ENCODE measurements at places on chromosomes 12 and 14. TPM values are rescaled to one million over a fixed set of nuclear protein-coding genes. Genes with fewer than 3 reads are reported as not detected.

- H3K27ac ChIP-seq = no peak overlapping the region
- DNase-seq = no peak
- H3K27me3 ChIP-seq = no peaks in the 10 kb centered on the region
- H3K4me1 ChIP-seq = peaks cover 26% of the 10 kb centered on the region
These were observed 108.6 kb downstream of the FOXN3 start for GRCh38 chr14:89308232-89308959.

- H3K4me3 ChIP-seq = no peak overlapping the region
- H3K36me3 ChIP-seq = peaks cover 5% of the 10 kb centered on the region
- H3K4me1 ChIP-seq = no peaks in the 10 kb centered on the region
- no peaks in the 10 kb centered on the region for H3K27me3 ChIP-seq
- no peak for DNase-seq
These were observed 13.4 kb downstream of the GABARAPL1 start for GRCh38 chr12:10226086-10226485.

The CEP170B gene
- 42.3 TPM for total RNA-seq

DNA sequence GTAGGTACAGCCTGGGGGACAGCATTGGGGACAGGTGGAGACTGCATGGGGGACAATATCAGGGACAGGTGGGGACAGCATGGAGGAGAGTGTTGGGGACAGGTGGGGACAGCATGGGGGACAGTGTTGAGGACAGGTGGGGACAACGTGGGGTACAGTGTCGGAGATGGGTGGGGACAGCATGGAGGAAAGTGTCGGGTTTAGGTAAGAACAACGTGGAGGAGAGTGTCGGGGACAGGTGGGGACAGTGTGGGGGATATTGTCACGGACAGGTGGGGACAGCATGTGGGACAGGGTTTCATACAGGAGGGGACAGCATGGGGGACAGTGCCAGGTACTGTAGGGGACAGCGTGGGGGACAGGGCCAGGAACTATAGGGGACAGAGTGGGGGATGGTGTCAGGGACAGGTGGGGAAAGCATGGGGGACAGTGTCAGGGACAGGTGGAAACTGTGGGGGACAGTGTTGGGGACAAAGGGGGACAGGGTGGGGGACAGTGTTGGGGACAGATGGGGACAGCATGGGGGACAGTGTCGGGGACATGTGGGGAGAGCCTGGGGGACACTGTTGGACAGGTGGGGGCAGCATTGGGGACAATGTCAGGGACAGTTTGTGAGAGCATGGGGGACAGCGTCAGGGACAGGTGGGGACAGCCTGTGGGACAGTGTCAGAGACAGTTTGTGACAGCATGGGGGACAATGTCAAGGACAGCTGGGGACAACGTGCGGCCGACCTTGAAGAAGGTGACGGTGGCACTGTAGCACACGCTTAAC is 213.1 kb downstream of the TMEM121 start:
- H3K4me1 ChIP-seq = no peaks in the 10 kb centered on the region
- H3K4me3 ChIP-seq = no peak overlapping the region
- no peak for DNase-seq
- H3K27ac ChIP-seq = no peak overlapping the region
- H3K36me3 ChIP-seq = no peaks in the 10 kb centered on the region
- no peaks in the 10 kb centered on the region for H3K27me3 ChIP-seq

DNA sequence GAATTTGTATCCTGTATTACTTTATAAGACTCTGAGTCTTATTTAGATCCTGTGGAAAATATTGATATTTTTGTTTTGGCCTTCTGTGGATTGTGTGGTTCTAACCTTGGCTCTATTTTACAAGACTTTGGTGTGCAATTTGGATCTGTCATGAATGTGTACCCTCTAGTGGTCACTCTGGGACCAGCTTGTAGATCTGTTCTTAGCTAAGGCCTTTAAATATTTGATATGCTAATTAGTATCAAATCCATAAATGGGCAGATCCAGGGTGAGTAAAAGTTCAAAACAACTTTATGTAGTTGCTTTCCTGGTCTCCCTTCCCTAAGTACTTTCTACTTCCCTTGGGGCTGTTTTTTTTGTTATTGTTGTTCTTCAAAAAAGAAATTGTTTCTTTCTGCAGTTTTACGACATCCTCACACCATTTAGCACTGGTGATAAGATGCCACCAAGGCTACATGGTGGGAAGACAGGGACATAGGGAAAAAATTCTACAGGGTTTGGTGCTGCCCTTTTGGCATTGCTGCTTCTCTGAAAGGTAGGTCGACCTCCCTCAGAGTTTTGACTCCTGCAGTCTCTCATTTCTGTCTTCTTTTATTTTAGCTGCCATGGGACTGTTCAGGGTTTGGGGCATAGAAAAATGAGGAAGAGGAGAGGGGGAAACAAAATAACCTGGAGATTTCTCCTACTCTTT is 238.5 kb downstream of the GPHN start:
- H3K27ac ChIP-seq = no peak overlapping the region
- peak; percentile 15 for DNase-seq
- H3K36me3 ChIP-seq = no peaks in the 10 kb centered on the region
- no peaks in the 10 kb centered on the region for H3K4me1 ChIP-seq
- H3K4me3 ChIP-seq = no peak overlapping the region
- H3K27me3 ChIP-seq = no peaks in the 10 kb centered on the region

- H3K4me3 ChIP-seq = no peak overlapping the region
- no peak overlapping the region for H3K27ac ChIP-seq
- no peaks in the 10 kb centered on the region for H3K4me1 ChIP-seq
- H3K27me3 ChIP-seq = no peaks in the 10 kb centered on the region
These were observed 14.4 kb downstream of the NIN start for GRCh38 chr14:50816395-50817047.

DNA sequence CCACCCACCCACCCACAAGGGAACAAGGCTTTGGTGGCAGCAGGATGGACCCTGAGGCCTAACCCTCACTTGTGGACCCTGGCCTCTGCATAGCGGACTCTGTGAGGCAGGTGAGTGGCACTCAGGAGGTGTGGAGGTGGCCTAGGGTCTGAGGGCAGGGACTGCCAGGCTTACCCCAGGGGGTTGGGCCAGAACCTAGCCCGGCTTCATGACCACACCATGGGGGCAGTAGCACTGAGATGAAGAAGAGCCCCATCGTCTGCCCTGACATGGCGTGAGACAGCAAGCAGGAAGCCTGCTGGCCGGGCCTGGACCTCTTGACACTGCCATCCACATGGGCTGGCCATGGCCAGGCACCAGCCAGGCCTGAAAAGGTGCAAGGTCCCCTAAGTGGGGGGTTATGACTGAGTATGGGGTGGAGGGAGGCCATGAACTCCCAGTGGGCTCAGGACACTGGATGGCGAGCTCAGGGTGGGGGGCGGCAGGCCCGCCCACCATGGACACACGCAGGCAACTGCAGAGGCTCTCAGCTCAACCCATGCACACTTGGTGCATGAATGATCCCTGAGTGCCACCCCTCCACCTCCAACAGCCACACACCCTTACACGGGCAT is 29.3 kb downstream of the JAG2 start:
- H3K27me3 ChIP-seq = no peaks in the 10 kb centered on the region
- no peak overlapping the region for H3K4me3 ChIP-seq
- H3K36me3 ChIP-seq = peaks cover 33% of the 10 kb centered on the region
- peak; percentile 20 for DNase-seq
- no peaks in the 10 kb centered on the region for H3K4me1 ChIP-seq

- no peak overlapping the region for H3K4me3 ChIP-seq
- H3K27ac ChIP-seq = no peak overlapping the region
- H3K36me3 ChIP-seq = no peaks in the 10 kb centered on the region
- H3K27me3 ChIP-seq = no peaks in the 10 kb centered on the region
These were observed 35.0 kb downstream of the ITPR2 start for GRCh38 chr12:26798023-26798422.

GRCh38 chr12:110269622-110270124 is 11.4 kb upstream of the ATP2A2 start:
- DNase-seq = no peak
- no peaks in the 10 kb centered on the region for H3K27me3 ChIP-seq
- peaks cover 25% of the 10 kb centered on the region for H3K4me1 ChIP-seq
- no peak overlapping the region for H3K4me3 ChIP-seq
- H3K36me3 ChIP-seq = no peaks in the 10 kb centered on the region

GRCh38 chr12:32248441-32249140 is 141.9 kb downstream of the BICD1 start:
- no peaks in the 10 kb centered on the region for H3K36me3 ChIP-seq
- no peak overlapping the region for H3K27ac ChIP-seq
- H3K4me3 ChIP-seq = no peak overlapping the region
- no peaks in the 10 kb centered on the region for H3K4me1 ChIP-seq
- DNase-seq = no peak
- H3K27me3 ChIP-seq = no peaks in the 10 kb centered on the region

DNA sequence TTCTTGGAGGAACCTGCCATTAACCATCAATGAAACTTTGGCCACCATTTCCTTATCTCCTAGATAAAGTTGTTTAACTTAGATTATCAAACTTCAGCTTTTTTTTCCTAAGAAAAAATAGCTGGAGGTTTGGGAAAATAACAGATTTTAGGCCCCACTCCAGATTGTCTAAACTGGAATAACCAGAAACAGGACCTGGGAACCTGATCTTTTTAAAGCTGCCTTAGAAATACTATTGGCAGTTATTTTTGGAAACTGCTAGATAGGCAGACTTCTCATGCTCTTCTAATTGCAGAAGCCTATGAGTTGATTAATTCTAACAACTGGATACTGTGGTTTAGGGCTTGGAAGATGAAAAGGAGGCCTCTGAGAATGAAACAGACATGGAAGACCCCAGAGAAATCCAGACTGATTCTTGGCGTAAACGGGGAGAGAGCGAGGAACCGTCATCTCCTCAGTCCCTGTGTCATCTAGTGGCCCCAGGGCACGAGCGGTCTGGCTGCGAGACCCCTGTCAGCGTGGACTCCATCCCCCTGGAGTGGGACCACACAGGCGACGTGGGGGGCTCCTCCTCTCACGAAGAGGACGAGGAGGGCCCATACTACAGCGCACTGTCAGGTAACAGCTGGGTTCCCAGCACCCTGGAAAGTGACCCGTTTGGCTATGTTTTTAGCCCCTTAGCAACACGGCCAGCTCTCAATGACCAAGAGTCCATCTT is 80.2 kb downstream of the ESR2 start:
- peaks cover 12% of the 10 kb centered on the region for H3K4me1 ChIP-seq
- no peak overlapping the region for H3K4me3 ChIP-seq
- H3K36me3 ChIP-seq = peaks cover 94% of the 10 kb centered on the region
- H3K27me3 ChIP-seq = no peaks in the 10 kb centered on the region
- H3K27ac ChIP-seq = peak overlapping the region; percentile 59

DNA sequence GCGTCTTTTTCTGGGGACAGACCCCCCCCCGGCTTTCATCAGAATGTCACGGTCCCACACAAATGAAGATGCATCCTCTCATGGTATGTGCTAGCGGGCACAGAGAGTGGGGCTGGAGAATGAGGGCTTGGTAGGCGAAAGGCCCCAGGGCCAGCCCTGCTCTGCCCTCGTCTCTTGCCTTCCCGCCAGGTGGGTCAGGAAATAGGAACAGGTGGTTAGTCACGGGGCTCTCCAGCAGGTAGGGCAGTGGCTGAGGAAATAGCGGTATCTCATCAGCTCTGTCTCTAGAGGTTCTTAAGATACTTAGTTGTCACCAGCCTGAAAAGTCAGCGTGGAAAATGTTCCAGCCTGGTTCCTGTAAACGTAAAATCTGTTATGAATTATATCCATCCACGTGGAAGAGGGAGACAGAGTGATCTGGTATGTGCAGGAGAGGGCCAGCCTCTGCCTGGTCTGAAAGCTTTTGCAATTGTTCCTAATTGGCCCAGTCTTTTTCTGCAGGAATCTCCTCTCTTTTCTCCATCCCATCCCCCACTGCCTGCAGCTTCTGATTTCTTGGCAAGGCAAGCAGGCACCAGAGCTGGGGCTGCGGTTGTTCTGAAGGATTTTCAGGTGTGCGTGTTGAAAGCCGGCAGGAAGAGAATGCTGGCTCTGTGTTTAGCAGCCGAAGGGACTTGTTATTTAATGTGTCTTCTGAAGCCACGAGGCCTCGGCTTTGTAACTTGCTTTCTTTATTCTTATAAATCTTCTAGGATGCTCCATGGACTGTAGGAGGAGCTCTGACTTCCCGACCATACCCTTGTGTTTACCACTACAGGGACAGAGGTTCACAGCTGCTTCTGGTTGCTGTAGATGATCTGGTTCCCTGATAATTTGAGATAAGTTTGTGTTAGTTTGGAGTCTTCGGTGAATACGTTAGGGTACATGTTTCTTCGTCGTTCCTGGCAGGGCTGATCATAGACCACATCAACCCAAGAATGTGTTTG is 131.1 kb downstream of the CACNA1C start:
- H3K4me3 ChIP-seq = no peak overlapping the region
- no peaks in the 10 kb centered on the region for H3K36me3 ChIP-seq
- no peak overlapping the region for H3K27ac ChIP-seq
- H3K4me1 ChIP-seq = peaks cover 5% of the 10 kb centered on the region
- peaks cover 7% of the 10 kb centered on the region for H3K27me3 ChIP-seq
- no peak for DNase-seq

DNA sequence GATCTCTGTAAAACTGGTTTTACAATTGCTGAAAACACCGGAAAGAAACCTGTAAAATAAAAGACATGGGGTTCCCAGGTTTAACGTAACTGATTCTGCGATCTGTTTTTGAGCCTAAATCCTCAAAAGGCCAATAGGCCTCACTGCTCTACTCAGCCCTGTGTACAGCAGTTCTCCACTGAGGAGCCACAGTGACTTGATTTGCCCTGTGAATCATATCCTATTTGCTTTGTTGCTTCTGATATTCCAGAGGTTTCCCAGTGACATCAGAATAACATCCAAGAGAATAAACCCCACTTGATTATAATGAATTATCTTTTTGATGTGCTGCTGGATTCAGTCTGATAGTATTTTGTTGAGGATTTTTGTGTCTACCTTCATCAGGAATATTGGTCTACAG is 27.5 kb downstream of the MDM1 start:
- DNase-seq = no peak
- H3K36me3 ChIP-seq = no peaks in the 10 kb centered on the region
- H3K4me1 ChIP-seq = no peaks in the 10 kb centered on the region
- no peak overlapping the region for H3K4me3 ChIP-seq

- no peaks in the 10 kb centered on the region for H3K4me1 ChIP-seq
- H3K27ac ChIP-seq = no peak overlapping the region
- no peaks in the 10 kb centered on the region for H3K36me3 ChIP-seq
- peak overlapping the region; percentile 53 for H3K4me3 ChIP-seq
- H3K27me3 ChIP-seq = peaks cover 53% of the 10 kb centered on the region
These were observed 1.1 kb downstream of the BEGAIN start for GRCh38 chr14:100586153-100586402.

The TC2N gene
- total RNA-seq = 58.1 TPM

GRCh38 chr12:14307004-14307403 is 58.5 kb upstream of the ATF7IP start:
- DNase-seq = no peak
- H3K27me3 ChIP-seq = no peaks in the 10 kb centered on the region
- H3K36me3 ChIP-seq = no peaks in the 10 kb centered on the region
- no peak overlapping the region for H3K27ac ChIP-seq

GRCh38 chr14:74038020-74038859 is 19.1 kb downstream of the BBOF1 start:
- no peak overlapping the region for H3K27ac ChIP-seq
- H3K4me3 ChIP-seq = no peak overlapping the region
- no peaks in the 10 kb centered on the region for H3K27me3 ChIP-seq
- no peaks in the 10 kb centered on the region for H3K36me3 ChIP-seq
- no peak for DNase-seq
- H3K4me1 ChIP-seq = no peaks in the 10 kb centered on the region

Data from left lung (tissue), 14 donors.